Motor neuron (in vitro differentiated cells): ENCODE measurements at places on chromosomes 5 and 9. TPM values are rescaled to one million over a fixed set of nuclear protein-coding genes. Genes with fewer than 3 reads are reported as not detected.

- ATAC-seq = no peak
These were observed 367.1 kb upstream of the IZUMO3 start for GRCh38 chr9:24912767-24913166.

DNA sequence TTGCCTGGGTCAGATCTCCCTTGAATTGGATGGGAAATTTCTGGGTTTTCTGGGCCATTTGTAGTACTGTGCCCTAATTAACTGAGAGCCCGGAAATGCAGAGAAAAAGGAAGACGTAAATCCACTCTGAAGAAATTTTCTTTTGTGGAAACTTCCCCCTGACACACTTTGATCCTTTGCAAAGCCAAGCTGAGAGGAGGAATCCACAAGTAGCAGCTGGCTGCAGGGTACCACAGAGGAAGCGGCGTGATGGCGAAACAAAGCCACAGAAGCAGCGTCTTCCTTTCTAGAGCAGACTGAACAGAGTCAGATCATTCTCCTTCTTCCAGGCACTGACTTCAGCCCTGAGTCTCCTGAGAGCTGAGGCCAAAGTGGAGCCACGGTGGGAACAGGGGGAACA lies 47.1 kb upstream of the ZNF354A start:
- no peak for ATAC-seq

- ATAC-seq = no peak
These were observed 33.3 kb downstream of the RICTOR start for GRCh38 chr5:39040875-39041274.

DNA sequence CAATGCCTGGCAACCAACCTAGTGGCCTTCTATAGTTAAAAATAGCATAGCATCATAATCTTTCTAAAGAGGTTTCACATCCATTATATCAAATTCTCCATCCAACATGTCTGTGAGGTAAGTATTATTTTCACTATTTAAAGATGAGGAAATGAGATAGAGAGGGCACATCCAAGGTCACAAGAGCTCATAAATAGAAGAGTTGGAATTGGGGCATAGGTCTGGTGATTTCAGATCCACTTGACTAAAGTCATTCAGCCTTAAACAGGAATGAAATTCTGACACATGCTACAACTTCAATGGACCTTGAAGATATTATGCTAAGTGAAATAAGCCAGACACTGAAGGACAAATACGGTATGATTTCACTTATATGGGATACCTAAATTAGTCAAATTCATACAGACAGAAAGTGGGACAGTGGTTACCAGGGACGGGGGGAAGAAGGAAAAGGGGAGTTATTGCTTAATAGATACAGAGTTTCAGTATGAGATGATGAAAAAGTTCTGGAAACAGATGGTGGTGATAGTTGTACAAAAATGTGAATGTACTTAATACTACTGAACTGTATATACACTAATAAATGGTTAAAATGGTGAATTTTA lies 259.6 kb upstream of the NR4A3 start:
- no peak for ATAC-seq

DNA sequence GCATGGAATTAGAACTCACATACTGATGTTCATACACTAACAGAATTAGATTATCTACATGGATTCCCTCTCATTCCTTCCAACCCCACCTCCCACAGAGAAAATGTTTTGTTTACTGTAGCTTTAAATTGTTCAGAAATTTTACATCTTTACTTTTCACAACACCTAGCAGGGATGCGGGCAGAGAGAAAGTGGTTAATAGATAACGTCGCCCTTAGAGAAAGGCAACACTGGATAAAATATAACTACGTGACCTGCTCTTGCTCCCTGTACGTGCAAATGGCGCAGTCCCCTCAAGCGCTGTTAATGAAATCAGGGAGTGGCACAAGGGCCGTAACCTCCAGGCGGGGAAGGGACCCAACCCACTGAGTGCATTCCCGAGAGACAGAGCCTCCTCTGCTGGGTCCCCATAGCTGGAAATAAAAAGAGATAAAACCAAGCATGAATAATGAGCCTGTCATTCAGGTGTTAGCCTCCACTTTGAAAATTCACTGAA lies 125.3 kb upstream of the DAPK1 start:
- ATAC-seq = peak; percentile 81

The ADAMTSL2 gene
- 0.39 TPM in 1 of 2 replicates, not detected in the other for total RNA-seq

The PARP8 gene
- total RNA-seq = 34.3 and 42.2 TPM in 2 replicates

DNA sequence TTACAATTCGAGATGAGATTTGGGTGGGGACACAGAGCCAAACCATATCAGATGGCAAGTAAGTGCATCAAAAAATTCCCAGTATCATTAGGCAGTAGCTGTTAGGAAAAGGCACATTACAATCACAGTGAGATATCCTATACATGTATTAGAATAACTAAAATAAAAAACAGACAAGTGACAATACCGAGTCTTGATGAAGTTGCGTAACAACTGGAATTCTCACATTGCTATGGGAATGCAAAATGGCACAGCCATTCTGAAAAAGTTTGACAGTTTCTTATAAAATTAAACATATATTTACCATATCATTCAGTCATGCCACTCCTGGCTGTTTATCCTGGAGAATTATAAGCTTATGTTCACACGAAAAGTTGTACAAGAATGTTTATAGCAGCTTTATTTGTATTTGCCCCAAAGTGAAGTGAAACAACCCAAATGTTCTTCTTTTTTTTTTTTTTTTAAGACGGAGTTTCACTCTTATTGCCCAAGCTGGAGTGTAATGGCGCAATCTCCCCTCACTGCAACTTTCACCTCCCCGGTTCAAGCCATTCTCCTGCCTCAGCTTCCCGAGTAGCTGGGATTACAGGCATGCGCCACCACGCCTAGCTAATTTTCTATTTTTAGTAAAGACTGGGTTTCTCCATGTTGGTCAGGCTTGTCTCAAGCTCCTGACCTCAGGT lies 93.1 kb upstream of the TLE1 start:
- ATAC-seq = no peak

The COL27A1 gene
- total RNA-seq = 6.7 and 14.1 TPM in 2 replicates

GRCh38 chr9:137520614-137521404 lies 29.4 kb downstream of the PNPLA7 start:
- no peak for ATAC-seq

DNA sequence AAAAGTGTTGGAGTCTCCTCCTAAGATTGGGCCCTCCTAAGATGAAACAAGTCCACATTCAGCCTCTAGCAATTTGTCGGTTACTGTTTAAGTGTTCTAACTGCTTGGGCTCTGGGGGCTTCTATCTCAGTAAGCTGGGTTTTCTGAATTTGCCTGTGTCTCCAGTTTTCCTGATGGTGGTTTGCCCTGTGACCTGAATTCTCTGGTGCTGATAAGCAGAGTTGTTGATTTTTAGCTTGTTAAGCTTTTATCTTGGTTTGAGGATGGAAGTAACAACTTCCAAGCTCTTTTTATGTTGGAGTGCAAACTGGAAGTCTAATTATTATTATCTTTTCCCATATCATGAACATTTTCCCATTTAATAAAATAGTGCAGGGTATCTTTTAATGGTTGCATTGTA lies 30.9 kb downstream of the HSD17B4 start:
- no peak for ATAC-seq

- ATAC-seq = no peak
These were observed 254.2 kb upstream of the SLC24A2 start for GRCh38 chr9:20043035-20043434.

DNA sequence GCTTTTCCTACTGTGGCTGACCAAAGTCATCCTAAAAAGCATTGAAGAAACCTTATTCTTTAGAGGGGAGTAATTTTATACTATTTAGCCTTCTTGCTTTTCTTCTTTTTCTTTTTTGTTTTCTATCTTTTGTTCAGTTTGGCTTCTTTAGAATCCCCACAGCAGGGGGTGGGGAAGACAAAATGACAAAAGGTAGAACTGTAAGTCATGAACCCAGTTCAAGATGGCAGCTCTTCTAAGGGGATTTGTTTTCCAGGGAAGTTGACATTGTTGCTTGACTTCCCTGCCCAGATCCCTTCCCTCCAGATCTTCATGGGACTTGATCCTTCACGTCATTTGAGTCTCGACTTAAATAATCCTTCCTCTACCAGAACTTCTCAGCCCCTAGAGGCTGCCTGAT lies 692.4 kb upstream of the DMAC1 start:
- ATAC-seq = no peak

GRCh38 chr9:123049589-123050222 lies 16.2 kb downstream of the GPR21 start:
- ATAC-seq = peak; percentile 51

DNA sequence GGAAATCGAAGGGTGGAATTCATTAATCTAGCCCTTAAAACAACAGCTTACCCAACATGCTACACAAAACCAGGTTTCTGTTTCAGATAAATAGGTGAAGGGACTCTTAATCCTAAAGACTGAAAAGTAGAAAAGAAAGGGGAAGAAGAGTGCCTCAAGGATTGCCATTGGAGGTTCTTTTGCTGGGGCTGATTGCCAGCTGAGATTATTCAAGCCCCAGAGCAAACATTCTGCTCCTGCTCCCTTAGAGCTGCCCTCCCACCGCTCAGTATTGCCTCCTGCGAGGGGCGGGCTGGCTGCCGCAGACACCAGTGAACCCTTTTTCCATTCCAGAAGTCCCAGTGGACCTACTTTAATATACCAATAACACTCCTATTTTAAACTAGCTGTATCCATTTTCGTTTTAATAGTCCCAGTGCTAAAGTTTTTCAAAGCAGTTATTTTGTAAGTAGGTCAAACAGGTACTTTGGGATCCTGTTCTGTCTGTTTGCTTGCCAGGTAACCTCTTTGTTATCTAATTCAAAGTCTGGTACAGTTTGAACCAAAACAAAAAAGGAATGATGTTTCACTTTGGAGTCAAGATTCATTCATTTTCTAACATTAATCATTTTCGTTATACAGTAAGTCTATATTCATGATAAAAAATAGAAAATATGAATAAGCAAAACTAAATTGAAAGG lies 38.6 kb downstream of the HMGCS1 start:
- ATAC-seq = peak; percentile 64

GRCh38 chr5:17282283-17283120 lies 65.1 kb downstream of the BASP1 start:
- peak; percentile 45 for ATAC-seq

DNA sequence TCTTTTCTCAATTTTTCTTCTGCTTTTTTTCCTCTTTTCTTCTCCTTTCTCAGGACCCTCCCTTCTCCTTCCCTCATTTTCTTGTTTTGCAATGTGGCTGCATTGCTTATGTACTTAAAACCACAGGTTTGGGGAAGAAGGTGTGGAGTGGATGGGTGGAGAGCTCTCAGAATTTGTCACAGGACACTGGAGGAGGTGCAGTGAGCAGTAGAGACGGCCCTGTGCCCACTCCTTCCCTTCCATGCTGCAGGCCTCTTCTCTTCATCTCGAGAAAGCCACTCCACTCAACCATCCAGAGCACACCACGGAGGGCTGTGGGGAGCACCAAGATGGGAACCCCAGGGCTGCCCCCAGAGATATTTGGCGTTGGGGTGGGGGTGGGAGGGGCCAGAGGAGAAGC lies 92.3 kb downstream of the FSTL4 start:
- ATAC-seq = no peak

The PCDHGA2 gene
- total RNA-seq = 1.2 and 1.3 TPM in 2 replicates

The PCDHGA6 gene
- 6.5 and 6.9 TPM in 2 replicates for total RNA-seq

- no peak for ATAC-seq
These were observed 129.9 kb downstream of the DMXL1 start for GRCh38 chr5:119200795-119201194.

The ENHO gene
- 25.4 and 27.0 TPM in 2 replicates for total RNA-seq

- no peak for ATAC-seq
These were observed 141.1 kb upstream of the IRX2 start for GRCh38 chr5:2892466-2893000.

The IGIP gene
- 8.4 and 9.0 TPM in 2 replicates for total RNA-seq

The POU5F2 gene
- total RNA-seq = 2.2 and 2.9 TPM in 2 replicates

GRCh38 chr5:57736716-57737115 lies 254.1 kb upstream of the ACTBL2 start:
- no peak for ATAC-seq

GRCh38 chr9:100401042-100401441 lies 25.9 kb upstream of the MSANTD3 start:
- ATAC-seq = no peak

DNA sequence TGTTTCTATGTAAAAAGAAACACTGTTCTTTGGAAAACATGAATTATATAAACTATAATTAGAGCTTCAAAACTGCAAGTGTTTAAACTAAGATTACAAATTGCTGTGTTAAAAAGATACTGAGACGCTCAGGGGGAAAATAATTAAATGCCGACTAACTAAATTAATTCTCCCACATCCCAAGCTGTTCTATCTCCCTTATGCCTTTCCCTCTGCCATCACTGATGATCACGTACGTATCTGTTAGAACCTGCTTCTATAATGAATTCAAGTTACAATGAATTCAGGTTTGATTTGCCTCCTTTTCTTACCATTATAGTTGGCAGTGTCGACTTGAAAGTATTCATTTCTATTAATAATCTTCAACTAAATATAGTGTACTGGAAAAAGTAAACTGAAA lies 349.9 kb upstream of the CDH6 start:
- ATAC-seq = no peak

The OR1Q1 gene
- 0.97 TPM in 1 of 2 replicates, not detected in the other for total RNA-seq

GRCh38 chr5:146751781-146752401 lies 126.7 kb downstream of the PPP2R2B start:
- ATAC-seq = no peak

- no peak for ATAC-seq
These were observed 208.2 kb downstream of the DAB2IP start for GRCh38 chr9:121859646-121860045.

- peak; percentile 78 for ATAC-seq
These were observed 66.6 kb upstream of the STXBP1 start for GRCh38 chr9:127545196-127546124.

The GPX3 gene
- total RNA-seq = 4.1 and 4.9 TPM in 2 replicates

- no peak for ATAC-seq
These were observed 167.2 kb downstream of the CTNND2 start for GRCh38 chr5:11737010-11737409.

DNA sequence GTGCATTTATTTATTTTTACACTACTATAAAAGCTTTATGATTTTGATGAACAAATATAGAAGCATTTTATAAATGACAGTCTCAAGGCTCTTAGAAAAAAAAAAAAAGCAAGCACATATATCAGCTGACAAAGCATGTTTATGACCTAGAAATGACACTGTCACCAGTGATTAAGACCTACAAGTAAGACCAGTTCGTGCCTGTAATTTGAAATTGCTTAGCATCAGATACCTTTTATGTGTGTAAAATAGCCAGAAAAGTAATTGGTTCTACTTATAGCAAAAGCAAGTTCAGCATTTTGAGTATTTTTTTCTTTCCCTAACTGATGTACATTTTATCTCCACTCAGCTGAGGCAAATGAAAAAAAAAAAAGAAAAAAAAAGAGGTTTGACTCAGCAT lies 808.4 kb downstream of the CDH18 start:
- peak; percentile 97 for ATAC-seq

GRCh38 chr9:86041311-86041741 lies 58.0 kb downstream of the GOLM1 start:
- peak; percentile 91 for ATAC-seq
